T-helper 9 cell (primary cell): ENCODE measurements at places on chromosomes 4 and X.

- DNase-seq: no peak
These were observed at the start of gene ANXA3 for GRCh38 chr4:78551420-78552351. ANXA3 (plus strand) TSS chr4:78551770; CDS start chr4:78554474, 2,704 bp downstream.

- DNase-seq: no peak
These were observed 61.7 kb downstream of the ADRA2C start for GRCh38 chr4:3827616-3828492.

- DNase-seq: no peak
These were observed 6.0 kb upstream of the CWH43 start for GRCh38 chr4:48979914-48980579.

- no peak for DNase-seq
These were observed 1.2 kb downstream of the PRKX start for GRCh38 chrX:3712051-3712869.

GRCh38 chrX:107374132-107374531 lies 75.3 kb upstream of the FRMPD3 start:
- no peak for DNase-seq

DNA sequence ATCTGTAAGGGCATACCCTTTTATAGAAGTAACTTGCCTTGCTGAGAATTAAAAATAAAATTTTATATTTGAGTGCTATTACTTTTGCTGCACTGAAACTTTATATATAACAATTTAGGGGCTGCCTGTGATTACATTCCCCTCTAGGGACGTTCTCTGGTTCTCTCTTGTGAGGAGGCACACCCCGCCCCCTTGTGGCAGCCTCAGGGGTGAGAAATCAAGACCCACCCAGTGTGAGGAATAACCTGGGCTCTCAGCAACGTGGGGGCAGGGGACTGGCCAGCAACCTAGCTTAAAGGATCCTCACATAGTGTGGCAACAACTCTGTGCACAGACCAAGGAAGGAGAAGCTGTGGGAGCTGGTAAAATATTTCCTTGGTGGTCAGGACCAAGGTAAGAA lies 43.7 kb downstream of the MAGEA9 start:
- DNase-seq: peak; percentile 24

GRCh38 chr4:139329665-139330200 lies 27.5 kb upstream of the NDUFC1 start:
- DNase-seq: no peak

DNA sequence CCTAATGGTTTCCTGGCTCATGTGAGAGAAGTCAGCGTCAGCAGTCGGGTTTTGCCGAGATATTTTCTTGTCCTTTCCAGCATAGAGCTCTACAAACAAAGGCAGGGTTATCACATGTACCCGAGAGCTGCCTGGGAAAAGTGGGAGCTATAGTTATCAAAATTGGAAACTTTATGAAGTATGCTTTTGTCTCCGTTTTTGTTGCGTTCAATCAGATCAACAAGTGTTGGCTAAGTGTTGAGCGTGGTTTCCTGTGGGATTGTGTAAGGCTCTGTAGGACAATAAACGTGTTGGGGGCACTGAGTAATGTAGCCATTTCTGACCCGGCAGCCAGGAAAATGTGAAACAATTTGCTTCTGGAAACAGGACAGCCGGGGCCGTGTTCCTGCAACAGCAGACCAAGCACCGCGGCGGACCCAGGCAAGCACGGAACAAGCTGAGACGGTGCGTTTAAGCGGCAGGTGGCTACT lies at the start of gene BMX:
Gene BMX, plus strand, starts transcription at position 311 of the 470 bp plus-strand sequence. CDS start 7,547 bp downstream, outside the sequence.
- no peak for DNase-seq

GRCh38 chr4:140258476-140258875 lies 104.5 kb upstream of the MAML3 start:
- DNase-seq: no peak
